Activated CD8-positive, alpha-beta memory T cell treated with anti-CD3 and anti-CD28 coated beads for 4 hours (primary cell): ENCODE measurements at places on chromosomes 2 and 18.

DNA sequence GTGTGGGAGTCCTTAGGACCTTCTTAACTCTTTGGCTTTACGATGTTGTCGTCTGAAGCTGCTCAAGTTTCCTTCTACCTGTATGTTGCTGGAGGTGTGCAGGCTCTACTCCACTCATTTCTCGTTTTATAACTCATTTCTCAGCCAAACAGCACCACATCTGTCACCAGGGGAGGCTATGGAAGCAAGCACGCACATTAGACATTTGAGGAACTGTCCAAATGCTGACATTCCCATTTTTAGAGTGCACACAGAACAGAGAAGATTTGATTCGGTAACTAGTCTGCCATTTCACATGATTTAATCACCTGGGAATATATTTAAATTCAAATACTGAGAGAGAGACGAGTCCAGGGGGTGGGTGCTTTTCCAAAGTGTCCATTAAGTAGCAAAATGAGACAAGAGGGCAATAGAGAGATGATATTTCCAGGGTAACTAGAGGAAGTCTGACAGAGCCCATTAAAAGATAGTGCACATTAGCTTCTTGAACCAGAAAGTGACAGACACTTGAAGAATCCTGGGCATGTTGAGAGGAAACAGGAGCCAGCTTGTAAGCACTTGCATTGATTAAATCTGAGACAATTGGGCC lies 793.3 kb downstream of the TDRD15 start:
- no peak for DNase-seq

- no peak for DNase-seq
Measured at GRCh38 chr2:235627682-235628081, 133.8 kb downstream of the AGAP1 start.

DNA sequence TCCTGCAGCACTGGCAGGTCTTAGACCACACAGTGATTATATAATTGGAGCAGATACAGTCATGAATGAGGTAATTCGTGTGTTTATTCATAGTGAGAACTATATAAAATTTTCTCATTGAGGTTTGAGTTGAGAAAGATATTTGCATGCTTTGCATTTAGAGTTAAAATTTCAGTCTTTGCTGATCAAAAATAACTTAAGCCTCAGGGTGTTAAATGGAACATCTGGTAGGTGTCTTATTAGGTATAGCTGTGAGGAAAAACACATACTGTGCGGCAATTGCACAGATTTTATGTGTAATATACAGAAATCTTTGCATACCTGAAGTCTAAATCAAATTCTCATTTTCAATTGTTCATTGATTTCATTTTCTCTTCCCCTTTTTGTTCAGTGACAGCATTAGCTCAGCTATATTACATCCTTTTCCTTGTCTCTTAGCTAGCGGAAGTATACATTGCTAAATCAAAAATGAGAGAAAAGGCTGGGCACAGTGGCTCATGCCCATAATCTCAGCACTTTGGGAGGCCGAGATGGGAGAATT lies 21.2 kb downstream of the GORASP2 start:
- DNase-seq, result no peak

GRCh38 chr2:231714639-231715498 lies 6.5 kb downstream of the PTMA start:
- no peak for DNase-seq

DNA sequence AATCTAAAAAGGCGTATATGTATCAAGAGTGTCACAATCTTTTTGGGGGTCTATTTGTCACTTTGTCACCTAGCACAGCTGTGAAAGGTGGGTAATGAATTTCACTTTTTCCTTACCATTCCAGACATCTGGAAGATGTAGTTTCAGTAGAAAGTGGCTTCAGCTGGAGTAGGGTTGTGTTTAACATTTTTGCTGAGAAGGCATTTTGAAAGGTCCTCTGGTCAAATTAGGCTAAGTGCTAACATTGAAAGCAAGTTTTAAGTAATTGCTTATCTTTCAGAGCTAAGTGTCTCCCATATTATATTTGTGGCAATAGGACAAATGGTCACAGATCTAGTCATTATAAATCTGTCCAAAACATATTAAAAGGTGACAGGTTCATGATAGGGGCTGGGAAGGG lies 542.1 kb upstream of the SPHKAP start:
- DNase-seq, result no peak

DNA sequence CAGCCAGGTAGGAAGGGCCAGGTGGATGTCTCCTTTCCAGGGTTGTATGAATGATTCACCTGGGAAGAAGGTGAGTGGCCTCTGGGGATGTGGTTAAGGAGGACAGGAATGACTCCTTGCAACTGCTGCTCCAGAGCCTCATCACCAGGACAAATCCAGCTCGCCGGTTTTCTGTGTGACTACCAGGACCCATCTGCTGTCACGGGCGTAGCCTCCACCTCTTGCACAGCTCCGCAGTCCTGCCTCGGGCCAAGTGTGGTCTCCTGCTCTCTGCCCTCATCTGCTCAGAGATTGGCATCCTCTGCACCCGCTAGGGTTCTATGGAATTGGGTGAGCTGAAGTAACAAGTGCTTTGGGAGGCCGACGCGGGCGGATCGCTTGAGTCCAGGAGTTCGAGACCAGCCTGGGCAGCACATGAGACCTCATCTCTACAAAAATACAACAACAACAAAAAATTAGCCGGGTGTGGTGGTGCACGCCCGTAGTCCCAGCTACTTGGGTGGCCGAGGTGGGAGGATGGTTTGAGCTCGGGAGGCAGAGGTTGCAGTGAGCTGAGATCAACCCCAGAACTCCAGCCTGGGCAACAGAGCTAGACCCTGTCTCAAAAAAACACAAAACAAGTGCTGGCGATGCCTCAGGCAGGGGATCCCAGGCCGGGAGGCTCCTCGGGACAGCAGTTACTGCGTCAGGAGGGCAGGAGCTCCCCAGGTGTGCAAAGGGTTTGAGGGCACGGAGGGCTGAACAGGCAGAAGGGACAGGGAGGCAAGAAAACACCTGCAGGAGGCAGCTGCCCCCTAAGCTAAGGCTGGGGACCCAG lies 831 bp upstream of the D2HGDH start:
- DNase-seq, result no peak

DNA sequence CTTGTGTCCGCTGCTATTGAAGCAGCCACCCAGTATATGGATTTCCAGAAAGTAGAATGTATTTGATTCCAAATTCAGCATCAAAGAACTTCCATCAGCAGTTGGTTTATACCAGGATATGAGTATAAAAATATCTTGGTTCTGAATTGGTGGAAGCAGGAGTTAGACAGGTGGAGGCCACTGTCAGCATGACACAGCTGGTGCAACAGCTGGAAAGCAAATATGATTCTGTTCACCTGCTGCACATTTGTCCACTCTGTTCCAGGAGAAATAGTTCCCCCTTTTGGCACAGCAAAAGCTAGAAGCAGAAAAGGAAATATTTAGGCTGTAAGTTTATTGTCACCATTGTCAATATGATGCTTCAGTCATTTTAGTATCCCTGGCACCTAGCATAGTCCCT lies 41.2 kb downstream of the KIAA2012 start:
- DNase-seq, result no peak
